Left lung (tissue), 14 donors: ENCODE measurements at places on chromosomes 12 and 14. TPM values are rescaled to one million over a fixed set of nuclear protein-coding genes. Genes with fewer than 3 reads are reported as not detected.

- no peak for DNase-seq
- no peak overlapping the region for H3K4me3 ChIP-seq
- no peak overlapping the region for H3K27ac ChIP-seq
- no peaks in the 10 kb centered on the region for H3K27me3 ChIP-seq
- no peaks in the 10 kb centered on the region for H3K36me3 ChIP-seq
Measured at GRCh38 chr14:80215756-80216581, 4.7 kb upstream of the DIO2 start.

The TMEM63C gene
- 2.0 TPM for polyA plus RNA-seq

The FAM90A1 gene
- 3.2 TPM for polyA plus RNA-seq

- H3K36me3 ChIP-seq: no peaks in the 10 kb centered on the region
- peaks cover 11% of the 10 kb centered on the region for H3K4me1 ChIP-seq
- no peak overlapping the region for H3K4me3 ChIP-seq
- no peak overlapping the region for H3K27ac ChIP-seq
Measured at GRCh38 chr12:118332511-118332910, 40.2 kb downstream of the TAOK3 start.

- H3K4me1 ChIP-seq: no peaks in the 10 kb centered on the region
- peak overlapping the region; percentile 27 for H3K27ac ChIP-seq
- no peaks in the 10 kb centered on the region for H3K36me3 ChIP-seq
- H3K27me3 ChIP-seq: no peaks in the 10 kb centered on the region
Measured at GRCh38 chr14:54211551-54212308, 185.1 kb upstream of the CDKN3 start.

The CACNA1C gene
- polyA plus RNA-seq: 14.5 TPM

The GDF3 gene
- polyA plus RNA-seq: not detected

GRCh38 chr14:96965885-96966595 lies 168.9 kb downstream of the VRK1 start:
- no peaks in the 10 kb centered on the region for H3K27me3 ChIP-seq
- no peaks in the 10 kb centered on the region for H3K4me1 ChIP-seq
- H3K4me3 ChIP-seq: no peak overlapping the region
- H3K36me3 ChIP-seq: no peaks in the 10 kb centered on the region
- H3K27ac ChIP-seq: no peak overlapping the region

DNA sequence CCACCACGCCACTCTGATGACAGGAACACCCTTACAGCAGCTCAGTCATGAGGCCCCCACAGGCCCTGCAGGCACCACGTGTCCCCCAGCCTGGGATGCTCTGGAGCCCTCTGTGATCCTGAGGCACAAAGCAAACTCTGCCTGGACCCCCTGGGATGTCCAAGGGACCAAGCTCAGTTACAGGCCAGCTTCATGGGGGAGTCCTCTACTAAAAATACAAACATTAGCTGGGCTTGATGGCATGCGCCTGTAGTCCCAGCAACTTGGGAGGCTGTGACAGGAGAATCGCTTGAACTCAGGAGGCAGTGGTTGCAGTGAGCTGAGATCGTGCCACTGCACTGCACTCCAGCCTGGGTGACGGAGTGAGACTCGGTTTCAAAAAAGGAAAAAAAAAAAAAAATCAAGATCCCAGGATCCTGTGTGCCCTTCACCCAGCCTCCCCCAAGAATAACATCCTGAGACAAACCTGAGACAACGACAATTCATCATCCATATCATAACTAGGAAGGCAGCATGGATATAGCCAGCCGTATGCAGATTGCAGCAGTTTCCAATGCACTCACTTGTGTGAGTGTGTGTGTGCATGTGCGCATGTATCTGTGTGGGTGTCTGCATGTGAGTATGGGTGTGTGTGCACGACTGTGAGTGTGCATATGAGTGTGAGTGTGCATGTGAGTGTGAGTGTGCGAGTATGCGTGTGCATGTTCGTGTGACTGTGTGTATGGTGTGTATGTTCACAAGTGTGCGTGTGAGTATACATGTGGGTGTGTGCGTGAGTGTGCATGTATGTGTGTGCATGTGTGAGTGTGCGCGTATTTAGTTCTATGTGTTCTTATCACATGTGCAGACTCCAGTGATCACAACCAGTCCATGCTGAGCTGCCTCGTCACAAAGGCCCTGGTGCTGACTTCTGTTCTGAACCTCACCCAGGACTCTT lies 52.1 kb downstream of the NCOR2 start:
- no peak for DNase-seq
- H3K27ac ChIP-seq: no peak overlapping the region
- no peak overlapping the region for H3K4me3 ChIP-seq
- H3K36me3 ChIP-seq: no peaks in the 10 kb centered on the region
- H3K4me1 ChIP-seq: peaks cover 53% of the 10 kb centered on the region

DNA sequence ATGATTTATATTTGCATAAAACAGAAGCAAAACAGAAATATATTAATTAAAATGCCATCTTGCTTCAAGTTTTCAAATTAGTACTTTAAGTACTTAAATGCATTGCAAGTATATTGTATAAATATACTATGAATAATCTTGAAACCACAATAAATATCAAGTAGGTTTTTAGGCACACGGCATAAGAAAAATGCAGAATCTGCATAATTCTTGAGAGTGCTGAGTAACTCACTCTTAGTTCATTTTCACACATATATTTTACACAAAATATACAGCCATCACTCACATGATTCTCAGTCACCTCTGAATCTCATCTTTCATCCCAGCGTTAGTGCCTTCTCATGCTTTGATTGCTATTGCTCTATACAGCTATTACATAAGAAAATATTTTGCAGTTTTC lies 51.9 kb downstream of the SLC6A15 start:
- H3K4me1 ChIP-seq: no peaks in the 10 kb centered on the region
- no peak for DNase-seq
- no peak overlapping the region for H3K4me3 ChIP-seq
- no peaks in the 10 kb centered on the region for H3K27me3 ChIP-seq

The SPTSSA gene
- 29.3 TPM for polyA plus RNA-seq

DNA sequence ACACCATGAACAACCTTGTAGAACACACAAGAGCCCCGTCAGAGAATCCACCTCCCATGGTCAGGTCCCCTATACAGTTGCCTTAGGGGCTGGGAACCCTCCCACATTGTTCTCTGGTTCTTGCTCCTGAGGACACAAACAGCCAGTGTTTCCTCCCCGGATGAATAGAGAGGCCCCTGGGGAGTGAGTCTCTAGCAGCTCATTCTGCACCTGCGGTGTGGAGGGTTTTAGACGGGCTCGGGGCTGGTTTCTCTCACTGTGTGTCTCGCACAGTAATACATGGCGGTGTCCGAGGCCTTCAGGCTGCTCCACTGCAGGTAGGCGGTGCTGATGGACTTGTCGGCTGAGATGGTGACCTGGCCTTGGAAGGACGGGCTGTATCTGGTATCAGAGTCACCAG lies 1052.1 kb downstream of the TMEM121 start:
- peaks cover 22% of the 10 kb centered on the region for H3K27me3 ChIP-seq
- no peak for DNase-seq
- no peaks in the 10 kb centered on the region for H3K4me1 ChIP-seq
- H3K4me3 ChIP-seq: no peak overlapping the region
- no peaks in the 10 kb centered on the region for H3K36me3 ChIP-seq
- no peak overlapping the region for H3K27ac ChIP-seq

DNA sequence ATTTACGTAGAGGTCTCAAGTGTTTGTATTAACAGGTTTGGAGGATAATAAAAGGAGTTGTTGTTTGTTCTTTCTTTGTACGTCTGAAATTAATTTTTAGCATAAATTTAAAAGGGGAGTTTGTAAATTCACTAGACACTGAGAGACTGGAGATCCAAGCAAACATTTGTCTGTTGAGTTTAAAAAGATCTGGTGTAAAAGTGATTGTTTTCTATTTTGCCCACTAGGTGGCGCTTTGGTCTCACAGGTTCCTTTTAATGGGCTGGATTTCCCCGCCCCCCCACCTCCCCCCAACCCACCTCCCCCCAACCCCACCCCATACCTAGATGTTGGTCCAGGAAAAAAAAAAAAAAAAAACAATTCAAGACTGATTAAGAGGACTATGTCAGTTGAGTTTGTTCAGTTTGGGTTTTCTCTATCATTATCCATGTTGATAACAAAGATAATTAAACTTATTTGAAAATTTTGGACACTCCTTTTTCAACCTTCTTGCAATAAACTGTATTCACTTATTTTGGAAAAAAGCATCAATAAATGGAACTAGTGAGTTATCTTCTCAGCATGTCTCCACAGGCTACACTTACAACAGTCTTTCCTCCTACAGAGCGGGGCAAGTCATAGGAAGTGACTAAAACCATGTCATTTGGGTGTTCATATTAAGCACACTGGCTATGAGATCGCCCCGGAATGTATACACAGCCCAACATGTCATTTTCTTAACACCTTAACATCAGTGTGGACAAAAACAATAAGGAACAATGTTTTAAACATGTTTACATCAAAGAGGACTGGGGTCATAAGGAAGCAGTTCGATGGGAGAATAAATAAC lies 841.1 kb downstream of the NRXN3 start:
- no peak for DNase-seq
- H3K27me3 ChIP-seq: no peaks in the 10 kb centered on the region
- H3K4me3 ChIP-seq: no peak overlapping the region
- no peaks in the 10 kb centered on the region for H3K36me3 ChIP-seq
- no peaks in the 10 kb centered on the region for H3K4me1 ChIP-seq

GRCh38 chr12:55642267-55642666 lies 5.6 kb downstream of the OR10P1 start:
- H3K36me3 ChIP-seq: no peaks in the 10 kb centered on the region
- no peak overlapping the region for H3K4me3 ChIP-seq
- H3K27me3 ChIP-seq: no peaks in the 10 kb centered on the region
- peak overlapping the region; percentile 96 for H3K27ac ChIP-seq

The PCNX1 gene
- 49.6 TPM for polyA plus RNA-seq

DNA sequence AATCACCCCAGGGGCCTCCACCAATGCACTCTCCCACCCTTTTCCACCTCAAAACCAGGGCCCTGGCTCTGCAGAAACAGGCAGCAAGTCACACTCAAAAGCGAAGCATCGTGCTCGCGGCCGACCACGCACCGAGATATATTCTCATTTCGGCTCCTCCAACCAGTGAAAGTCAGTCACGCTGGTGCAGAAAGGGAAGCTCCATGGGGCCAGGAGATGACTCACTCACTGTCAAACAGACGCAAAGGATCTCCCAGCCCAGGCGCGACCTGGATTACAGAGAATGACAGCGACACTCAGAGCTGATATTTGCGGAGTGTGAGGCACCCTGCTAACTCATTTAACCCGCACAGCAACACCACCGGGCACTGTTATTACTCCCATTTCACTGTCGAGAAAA lies 173.6 kb downstream of the CALM1 start:
- H3K4me1 ChIP-seq: no peaks in the 10 kb centered on the region
- no peaks in the 10 kb centered on the region for H3K36me3 ChIP-seq
- no peak overlapping the region for H3K27ac ChIP-seq
- H3K27me3 ChIP-seq: no peaks in the 10 kb centered on the region
- H3K4me3 ChIP-seq: no peak overlapping the region
- no peak for DNase-seq

- no peaks in the 10 kb centered on the region for H3K4me1 ChIP-seq
- H3K27ac ChIP-seq: no peak overlapping the region
- DNase-seq: no peak
- H3K4me3 ChIP-seq: no peak overlapping the region
Measured at GRCh38 chr12:84922693-84923092, 10.1 kb upstream of the SLC6A15 start.

The HSPB8 gene
- polyA plus RNA-seq: 16.0 TPM

DNA sequence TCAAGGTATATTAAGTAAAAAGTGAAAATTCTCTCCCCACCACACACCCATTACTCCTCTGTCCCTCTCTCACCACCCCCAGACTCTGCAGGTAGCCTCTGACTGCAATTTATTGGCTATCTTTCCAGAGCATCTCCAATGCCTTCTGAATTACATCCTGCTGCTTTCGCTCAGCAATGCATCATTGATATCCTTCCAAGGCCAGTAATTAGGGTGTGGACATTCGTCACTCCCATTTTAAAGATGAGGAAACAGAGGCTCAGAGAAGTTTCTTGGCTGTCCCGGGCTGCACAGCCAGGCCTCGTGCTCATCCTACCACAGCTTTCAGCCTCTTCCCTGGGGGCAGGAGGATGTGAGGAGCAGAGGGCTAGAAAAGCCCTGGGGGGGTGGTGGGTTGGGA lies 23.6 kb upstream of the PGF start:
- H3K27ac ChIP-seq: no peak overlapping the region
- no peak overlapping the region for H3K4me3 ChIP-seq
- H3K4me1 ChIP-seq: no peaks in the 10 kb centered on the region
- H3K27me3 ChIP-seq: no peaks in the 10 kb centered on the region
- DNase-seq: no peak

- H3K36me3 ChIP-seq: no peaks in the 10 kb centered on the region
- no peak overlapping the region for H3K27ac ChIP-seq
- no peaks in the 10 kb centered on the region for H3K4me1 ChIP-seq
- H3K27me3 ChIP-seq: no peaks in the 10 kb centered on the region
Measured at GRCh38 chr12:72219937-72220336, 52.2 kb upstream of the TRHDE start.

DNA sequence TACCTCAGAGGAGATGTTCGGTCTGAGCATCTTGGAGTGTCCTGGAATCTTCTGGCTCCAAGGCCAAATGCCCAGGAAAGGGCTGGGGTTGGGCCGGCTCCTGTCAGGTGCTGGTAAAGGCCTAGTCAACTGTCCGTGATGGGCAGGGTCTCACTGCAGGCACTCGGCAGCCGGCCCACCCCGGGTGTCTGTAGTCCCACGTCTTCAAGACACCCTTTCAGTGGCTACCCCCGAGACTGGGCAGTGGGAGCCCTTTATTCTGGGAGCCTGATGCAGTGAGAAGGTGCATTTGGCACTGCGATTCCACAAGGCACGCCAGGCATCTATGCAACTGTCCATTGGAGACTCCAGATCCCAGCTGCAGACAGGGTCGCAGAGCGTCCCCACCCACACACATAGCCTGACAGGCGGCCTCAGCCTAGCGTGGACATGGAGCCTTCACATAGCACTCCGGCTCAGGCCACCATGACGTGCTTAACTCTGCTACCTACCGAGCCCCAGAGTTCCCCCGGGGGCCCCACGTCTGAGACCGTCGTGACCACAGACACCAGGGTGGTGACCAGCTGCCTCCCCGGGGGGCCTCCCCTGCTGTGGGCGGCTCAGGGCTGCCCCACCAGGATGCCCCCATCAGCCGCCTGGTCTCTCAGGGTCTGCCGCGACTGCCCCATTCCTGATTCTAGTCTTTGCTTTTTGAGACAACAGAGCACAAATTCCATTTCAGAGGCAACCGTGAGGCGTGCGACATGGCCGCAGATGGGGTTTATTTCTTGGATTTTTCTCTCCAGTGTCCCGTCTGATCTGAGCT lies 331.8 kb upstream of the SFSWAP start:
- no peaks in the 10 kb centered on the region for H3K36me3 ChIP-seq
- no peak overlapping the region for H3K27ac ChIP-seq
- H3K4me1 ChIP-seq: no peaks in the 10 kb centered on the region
- H3K4me3 ChIP-seq: no peak overlapping the region
- DNase-seq: no peak
- peaks cover 51% of the 10 kb centered on the region for H3K27me3 ChIP-seq
